NCI-H526 treated with DMSO at 0.1 percent for 48 hours (cell line): ENCODE measurements at places on chromosomes 7 and 10.

GRCh38 chr7:29607889-29608288 lies 44.3 kb downstream of the PRR15 start:
- DNase-seq = no peak

- no peak for DNase-seq
These were observed 31.0 kb upstream of the ARID5B start for GRCh38 chr10:61870526-61870895.

DNA sequence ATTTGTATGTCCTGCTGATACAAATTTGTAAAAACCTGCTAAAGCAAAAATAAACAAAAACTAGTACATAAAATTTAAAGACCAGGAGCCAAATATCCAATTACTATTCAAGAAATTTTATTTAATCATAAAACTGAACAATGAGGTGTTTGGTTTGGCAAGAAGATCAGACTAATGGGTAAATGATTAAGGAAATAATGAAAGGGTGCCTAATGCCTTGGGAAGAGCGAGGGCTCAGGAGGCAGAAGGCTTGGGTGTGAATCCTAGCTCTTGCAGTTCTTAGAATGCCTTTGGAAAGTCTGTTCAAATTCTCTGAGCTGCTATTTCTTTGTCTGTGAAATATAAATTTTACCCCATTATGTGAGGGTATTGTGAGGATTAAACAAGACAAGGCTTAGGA lies 32.4 kb downstream of the NAPEPLD start:
- no peak for DNase-seq

GRCh38 chr7:50627824-50628361 lies 62.7 kb upstream of the DDC start:
- DNase-seq = no peak
